ENCODE measurements at places on chromosomes 1 and 21.

- DNase-seq: no peak
Measured at GRCh38 chr1:200226268-200226968, 183.4 kb downstream of the ZNF281 start.

DNA sequence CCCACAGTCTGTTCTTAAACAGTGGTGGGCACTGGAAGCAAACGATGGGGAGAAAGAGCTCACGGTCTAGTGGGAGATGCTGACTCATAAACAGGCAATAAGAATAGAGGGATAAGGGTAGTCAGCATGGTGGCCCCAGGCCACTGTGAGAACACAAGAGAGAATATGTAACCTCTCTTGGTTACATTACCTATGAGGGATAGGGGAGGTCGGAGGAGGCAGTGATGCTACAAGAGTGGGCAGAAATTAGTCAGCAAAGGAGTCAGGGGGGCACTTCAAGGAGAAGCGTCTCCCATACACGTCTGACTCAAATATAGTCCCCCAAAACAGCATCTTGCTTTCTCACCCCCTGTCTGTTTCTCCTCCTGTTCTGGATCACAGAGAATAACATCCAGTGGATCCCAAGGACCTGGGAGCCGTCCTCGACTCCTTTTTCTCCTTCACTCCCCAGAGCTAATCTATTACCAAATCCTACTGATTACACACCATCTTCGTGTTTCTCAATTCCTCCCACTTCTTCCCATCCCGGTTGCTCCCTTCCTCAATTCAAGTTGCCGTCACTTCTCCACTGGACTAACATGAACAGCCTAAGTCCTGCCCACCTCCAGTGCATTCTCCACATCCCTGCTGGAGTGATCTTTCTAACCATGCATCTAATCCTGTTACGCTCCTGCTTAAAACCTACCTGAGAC, 2.1 kb downstream of the SLAMF8 start:
- DNase-seq: no peak

- no peak for DNase-seq
Measured at GRCh38 chr1:88801575-88802208, 89.7 kb downstream of the GTF2B start.

- no peak for DNase-seq
Measured at GRCh38 chr1:155976062-155976912, 2.1 kb downstream of the ARHGEF2 start.

GRCh38 chr1:245802941-245803665, 648.3 kb downstream of the KIF26B start:
- DNase-seq: no peak

GRCh38 chr1:15847893-15848142, 311 bp downstream of the SPEN start:
- DNase-seq: no peak

DNA sequence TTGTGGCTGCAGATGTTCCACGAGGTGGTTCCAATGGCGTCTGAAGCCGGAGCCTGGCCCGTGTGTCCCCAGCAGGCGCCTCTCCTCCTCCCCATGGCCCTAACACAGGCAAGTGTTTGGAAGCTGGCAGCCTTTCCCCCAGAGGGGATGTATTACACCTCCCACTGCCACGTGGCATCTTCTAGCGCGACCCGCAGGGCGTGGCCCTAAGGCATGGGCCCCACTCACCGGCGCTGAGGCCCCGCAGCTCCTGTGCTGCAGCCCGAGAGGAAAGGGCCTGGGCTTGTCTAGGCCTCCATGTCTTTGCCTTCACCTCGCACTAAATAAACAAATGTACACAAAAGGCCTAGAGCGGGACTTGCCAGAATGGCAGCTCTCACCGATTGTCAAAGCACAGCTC, 37.9 kb downstream of the SLC66A1 start:
- no peak for DNase-seq

- no peak for DNase-seq
Measured at GRCh38 chr1:91712981-91713841, 172.7 kb downstream of the TGFBR3 start.

- DNase-seq: no peak
Measured at GRCh38 chr1:166988974-166989515, at the start of gene MAEL. MAEL (plus strand) TSS chr1:166989280; CDS start chr1:166989353, 73 bp downstream.

DNA sequence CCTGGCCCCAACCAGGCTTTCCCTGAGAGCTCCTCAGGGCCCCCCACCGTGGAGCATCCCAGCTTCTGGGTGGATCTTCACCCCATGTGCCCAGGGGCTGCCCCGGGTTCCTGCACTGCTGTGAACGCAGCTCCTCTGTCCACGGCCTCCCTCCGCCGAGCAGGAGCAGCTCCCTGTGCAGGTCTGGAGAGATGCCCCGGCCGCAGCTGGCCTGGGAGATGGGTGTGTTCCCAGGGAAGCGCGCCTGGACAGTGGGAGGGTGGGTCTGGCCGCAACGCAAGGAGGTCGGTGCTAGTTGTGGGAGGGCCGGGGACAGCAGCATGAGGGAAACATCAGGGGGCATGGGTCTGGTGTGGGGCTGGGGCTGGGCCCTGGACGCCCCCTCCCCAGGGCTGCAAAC, 71.3 kb downstream of the MORN1 start:
- no peak for DNase-seq

DNA sequence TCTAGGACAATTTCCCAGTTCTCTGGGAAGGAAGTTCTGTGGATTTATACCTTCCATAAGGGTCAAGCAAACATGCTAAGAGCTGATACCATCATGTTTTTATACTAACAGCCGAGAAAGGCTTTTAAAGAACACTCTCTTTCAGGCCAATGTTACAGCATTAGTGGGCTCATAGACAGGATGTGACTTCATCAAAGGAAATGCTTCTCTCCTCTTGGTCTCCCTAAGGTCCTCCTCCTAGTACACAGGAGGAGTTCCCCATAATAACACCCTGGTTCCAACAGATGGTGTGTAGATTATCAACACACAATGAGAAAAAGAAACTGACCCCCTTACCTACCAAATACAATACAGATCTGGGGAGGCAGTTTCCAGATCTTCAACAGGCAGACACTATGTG, 26.7 kb upstream of the GLIS1 start:
- no peak for DNase-seq

GRCh38 chr1:229138058-229138457, 132.9 kb upstream of the RAB4A start:
- DNase-seq: no peak

GRCh38 chr1:3272321-3273045, 182.0 kb upstream of the ARHGEF16 start:
- DNase-seq: no peak

DNA sequence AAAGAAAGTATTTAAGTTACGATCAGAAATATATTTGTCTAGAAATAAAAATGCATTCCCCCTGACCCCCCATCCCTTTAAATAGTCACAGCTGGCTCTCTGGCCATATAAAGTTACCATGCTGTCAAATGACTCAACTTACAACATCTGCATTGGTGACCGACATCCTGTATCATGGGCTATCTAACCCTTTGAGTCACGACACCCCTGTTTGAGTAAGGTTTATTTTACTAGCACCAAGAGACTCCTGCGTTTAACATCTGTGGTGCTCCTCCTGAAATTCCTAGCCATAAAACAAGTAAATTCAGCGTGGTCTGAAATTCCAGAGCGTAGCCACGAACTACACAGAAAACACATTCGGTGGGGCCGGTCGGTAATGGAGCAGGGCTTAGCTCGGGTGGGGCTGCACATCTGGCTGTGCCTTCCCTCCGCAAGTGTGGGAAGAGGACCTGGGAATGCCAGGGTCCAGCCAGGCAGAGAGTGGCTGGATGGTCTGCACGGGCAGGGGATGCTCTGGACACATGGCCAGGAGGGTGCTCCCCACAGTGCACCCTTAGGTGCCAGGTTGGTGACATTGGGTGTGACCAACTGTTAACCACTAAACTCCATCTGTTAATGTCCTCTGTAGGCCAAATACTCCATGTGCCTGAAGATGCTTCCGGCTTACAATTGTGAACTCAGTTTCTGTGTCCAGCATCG, 53.0 kb upstream of the CLDN14 start:
- DNase-seq: no peak

DNA sequence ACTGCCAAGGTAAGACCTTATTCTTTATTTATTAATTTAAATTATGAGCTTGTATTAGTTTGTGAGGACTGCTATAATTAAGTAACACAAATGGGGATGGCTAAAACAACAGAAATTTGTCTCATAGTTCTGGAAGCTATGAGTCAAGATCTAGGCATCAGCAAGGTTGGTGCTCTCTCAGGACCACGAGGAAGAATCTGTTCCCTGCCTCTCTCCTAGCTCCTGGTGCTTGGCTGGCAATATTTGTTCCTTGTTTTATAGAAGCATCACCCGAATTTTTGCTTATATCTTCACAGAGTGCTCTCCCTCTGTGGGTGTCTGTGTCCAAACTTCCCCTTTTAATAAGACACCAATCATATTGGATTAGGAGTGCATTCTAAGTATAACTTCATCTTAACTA, 41.4 kb upstream of the CCDC190 start:
- DNase-seq: no peak

DNA sequence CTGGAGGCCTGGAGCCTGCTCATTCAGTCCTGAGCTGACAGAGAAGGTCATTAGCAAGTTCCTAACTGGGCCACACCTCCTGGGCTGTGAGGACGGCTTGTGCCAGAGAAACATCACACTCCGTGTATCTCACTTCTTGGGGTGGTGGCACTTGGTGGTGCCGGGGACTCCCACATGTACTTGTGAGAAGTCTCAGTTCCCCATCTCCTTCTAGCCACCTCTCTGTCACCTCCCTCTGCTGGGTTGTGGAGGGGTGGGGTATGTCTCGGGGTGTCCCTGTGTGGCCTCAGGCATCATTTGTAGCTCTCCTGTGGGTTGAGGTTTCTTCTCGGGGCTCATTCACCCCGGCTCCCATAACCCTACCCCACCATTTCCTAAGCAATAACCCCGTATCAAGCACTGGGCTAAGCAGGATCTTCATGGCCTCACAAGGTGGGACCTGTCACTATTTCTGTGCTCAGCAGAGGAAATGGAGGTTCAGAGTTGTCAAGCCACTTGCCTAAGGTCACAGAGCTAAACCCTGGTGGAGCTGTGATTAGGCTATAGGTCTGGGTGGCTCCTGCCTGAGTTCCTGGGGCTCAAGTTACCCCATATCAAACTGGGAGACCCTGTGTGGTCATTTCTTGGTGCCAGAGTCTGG, 62.5 kb downstream of the UBIAD1 start:
- no peak for DNase-seq

DNA sequence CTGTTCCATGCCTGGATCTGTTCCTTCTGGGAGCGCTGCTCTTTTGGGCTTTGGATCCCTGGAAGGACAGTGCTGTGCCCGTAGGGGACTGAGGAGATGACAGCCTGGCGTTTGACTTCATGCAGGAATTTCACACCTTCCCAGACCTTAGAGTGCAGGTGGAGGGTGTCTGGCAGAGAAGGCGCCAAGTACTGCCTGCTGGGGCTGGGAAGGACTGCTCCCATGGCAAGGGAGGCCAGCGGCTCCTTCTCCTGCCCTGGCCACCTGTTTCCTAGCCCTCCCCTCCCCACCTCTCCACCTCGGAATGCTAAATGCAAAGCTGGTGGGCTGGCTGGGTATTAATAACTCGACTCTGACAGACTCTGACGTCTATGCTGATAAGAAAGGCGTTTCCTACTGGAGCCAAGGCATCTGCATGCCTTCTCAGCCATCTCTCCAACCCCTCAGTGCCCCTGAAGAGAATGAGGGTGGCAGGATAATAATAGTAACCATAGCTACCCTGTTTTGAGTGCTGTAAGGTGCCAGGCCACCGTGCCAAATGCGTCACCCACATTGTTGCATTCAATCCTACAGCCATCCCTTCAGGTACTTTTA, 17.5 kb upstream of the PDIK1L start:
- DNase-seq: no peak

DNA sequence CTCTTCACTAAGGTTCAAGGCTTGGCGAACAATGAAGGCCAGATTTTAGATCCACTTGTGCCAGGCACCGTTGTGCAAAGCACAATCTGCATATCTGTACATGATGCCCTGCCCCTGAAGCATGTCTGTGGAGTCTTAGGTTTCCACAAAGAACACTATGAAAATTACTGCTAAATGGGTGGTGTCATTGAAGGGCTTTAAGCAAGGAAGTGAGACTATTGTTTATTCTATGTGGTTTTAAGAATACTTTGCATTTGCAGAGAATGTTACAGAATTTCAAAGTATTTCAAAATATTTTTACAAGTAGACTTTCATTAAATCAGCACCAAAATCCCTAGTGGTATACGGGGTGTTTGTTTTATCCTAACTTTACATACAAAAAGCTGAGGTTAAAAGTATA, 8.8 kb downstream of the TSEN15 start:
- no peak for DNase-seq

DNA sequence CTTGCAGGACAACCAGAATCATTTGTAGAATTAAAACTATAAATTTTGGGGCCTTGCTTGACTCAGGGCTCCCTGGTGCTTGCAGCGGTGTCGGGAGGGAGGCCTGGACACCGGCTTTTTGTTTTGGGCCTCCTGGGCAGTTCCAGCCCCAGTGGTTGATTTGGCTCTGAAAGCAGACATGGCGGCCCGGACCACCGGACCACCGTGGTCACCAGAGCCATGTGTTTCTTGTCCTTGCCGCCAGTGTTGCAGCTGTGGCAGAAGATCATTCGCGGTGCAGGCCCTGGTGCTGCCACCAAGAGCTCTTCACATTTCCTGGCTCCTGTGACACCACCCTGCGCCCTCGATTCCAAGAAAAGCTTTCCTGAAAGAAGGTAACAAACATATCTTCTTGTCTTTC, 484.8 kb downstream of the BRINP3 start:
- no peak for DNase-seq

GRCh38 chr1:50268049-50268448, 155.2 kb downstream of the DMRTA2 start:
- no peak for DNase-seq

DNA sequence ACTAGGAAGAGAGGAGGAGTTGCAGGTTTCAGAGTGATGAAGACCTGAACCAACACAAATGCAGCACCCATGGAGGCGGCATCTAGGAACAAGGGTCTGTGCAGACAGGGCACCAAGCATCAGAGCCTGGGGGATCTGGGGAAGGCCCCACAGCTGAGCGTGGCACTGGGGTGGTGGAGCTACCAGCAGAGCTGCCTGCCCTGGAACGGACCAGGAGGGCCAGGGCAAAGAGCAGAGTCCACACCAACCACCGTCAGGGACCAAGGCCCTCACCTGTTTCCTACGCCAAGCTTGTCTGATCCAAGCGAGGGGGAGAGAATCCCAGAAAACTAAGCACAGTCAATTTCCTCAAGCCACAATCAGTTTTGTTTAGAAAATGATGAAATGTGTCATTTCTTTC, 79.0 kb upstream of the SYT6 start:
- no peak for DNase-seq

DNA sequence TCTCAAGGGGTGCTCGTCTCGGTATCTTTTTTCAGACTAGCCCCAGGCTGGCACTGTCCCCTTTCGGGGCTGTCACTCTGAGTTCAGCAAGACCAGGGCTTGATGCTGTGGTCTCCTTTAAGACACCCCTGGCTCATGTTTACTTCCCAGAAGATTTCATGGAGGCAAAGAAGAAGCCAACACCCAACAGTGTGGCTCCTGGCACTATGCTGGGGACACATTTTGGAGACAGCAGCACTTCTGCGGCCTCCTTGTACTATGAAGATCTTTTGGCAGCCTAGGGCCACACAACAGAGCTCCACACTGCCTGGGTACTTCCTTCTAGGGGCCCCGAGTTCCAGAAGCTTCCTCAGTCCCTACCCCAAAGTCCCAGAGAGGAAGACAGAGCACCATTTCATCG, 24.6 kb downstream of the ECE1 start:
- no peak for DNase-seq

- no peak for DNase-seq
Measured at GRCh38 chr1:77271852-77272580, 9.8 kb upstream of the AK5 start.

All from C1 segment of cervical spinal cord (tissue), 14 donors.